ENCODE measurements at places on chromosomes 3 and 15. TPM values are rescaled to one million over a fixed set of nuclear protein-coding genes. Genes with fewer than 3 reads are reported as not detected.

RASL12 gene
- total RNA-seq, result 0.39 TPM

ALS2CL gene
- 1.8 TPM for total RNA-seq

CKMT1A gene
- not detected for total RNA-seq

CADM2 gene
- total RNA-seq, result not detected

MST1R gene
- total RNA-seq, result 1.4 TPM

ITGA11 gene
- total RNA-seq, result 190 TPM

CTXN2 gene
- not detected for total RNA-seq

ZBTB47 gene
- 50.5 TPM for total RNA-seq

CLDN11 gene
- total RNA-seq, result 50.9 TPM

CPNE9 gene
- total RNA-seq, result not detected

HIGD2B gene
- not detected for total RNA-seq

ISL2 gene
- not detected for total RNA-seq

SLC12A8 gene
- total RNA-seq, result 13.2 TPM

Data from smooth muscle cell of the pulmonary artery (primary cell).